ENCODE measurements at places on chromosomes 4 and X.

DNA sequence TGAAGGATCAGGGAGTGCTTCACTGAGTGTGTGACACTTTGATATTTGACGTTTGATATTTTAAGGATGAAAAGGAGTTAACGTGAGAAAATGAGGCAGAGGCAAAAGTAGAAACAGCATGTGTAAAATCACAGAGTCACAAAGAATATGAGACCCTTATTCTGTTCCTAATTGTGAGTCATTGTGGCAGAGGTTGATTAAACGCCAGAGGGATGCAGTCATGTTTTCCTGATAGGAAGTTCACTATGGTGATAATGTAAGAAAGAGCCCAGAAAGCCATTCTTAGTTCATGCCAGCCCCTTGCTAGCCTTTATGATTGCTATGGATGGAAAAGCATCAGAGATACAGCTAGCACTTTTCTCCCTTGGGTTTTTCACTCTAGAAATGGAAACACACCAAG, 33.5 kb upstream of the IGSF1 start:
- no peak for DNase-seq

GRCh38 chrX:13506574-13506973, 62.8 kb upstream of the EGFL6 start:
- peak; percentile 20 for DNase-seq

DNA sequence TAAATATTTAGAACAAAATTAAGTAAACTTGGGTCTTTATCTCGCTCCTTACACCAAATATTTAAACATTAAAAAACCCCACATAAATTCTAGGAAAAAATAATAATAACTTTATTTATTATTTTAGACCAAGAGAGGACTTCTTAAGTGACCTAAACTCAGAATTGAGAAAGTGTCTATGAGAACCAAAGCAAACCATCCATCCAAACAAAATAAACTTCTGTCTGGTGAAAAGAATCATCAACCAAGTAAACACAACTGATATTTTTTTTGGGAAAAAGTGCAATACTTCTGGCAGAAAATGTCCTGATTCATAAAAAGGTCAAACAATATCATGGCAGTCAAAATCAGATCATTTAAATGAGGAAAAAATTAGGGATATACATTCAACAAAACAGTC, 533.0 kb downstream of the SPRY1 start:
- no peak for DNase-seq

GRCh38 chrX:27336466-27337091, 126.6 kb downstream of the PPP4R3C start:
- peak; percentile 7 for DNase-seq

DNA sequence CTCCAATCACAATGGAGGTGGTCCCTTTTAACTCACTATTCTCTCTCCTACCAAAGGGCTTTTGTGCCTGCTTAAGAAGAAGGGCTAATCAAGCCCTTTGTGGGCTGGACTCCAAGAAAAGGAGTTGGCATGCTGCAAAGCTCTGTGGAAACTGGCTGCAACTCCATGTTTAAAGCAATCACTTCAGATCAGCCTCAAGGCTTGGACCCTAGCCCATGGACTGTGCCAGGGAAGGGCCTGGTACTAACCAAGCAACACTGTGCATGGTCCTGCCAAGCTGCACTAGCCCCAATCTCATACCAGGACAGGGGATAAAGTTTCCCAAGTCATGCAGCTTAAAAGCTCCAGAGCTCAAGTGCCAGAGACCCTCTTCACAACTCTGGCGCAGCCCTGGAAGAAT, 86.7 kb downstream of the ATP8A1 start:
- no peak for DNase-seq

DNA sequence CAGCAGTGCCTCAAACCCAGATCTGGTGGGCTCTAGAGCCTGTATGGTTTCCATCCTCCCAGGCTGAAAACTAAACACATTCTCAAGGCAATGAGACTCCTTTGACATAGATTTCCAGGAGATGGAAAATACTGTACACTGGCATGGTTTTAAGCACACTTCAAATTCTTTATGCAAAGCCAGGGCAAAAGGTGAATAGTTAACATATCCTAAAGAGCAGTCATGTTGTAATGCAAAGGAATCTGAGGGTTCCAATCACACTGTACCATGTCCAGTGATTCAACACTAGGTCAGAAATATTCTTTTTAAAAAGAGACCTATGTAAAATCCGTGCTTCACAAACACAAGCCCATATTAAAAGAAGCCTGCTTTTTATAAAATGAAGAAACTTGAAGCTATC, 195.3 kb downstream of the QDPR start:
- no peak for DNase-seq

- DNase-seq = no peak
These were observed 353.4 kb downstream of the STIM2 start for GRCh38 chr4:27214010-27214409.

GRCh38 chr4:152052451-152053057, 291.7 kb upstream of the GATB start:
- DNase-seq = no peak

DNA sequence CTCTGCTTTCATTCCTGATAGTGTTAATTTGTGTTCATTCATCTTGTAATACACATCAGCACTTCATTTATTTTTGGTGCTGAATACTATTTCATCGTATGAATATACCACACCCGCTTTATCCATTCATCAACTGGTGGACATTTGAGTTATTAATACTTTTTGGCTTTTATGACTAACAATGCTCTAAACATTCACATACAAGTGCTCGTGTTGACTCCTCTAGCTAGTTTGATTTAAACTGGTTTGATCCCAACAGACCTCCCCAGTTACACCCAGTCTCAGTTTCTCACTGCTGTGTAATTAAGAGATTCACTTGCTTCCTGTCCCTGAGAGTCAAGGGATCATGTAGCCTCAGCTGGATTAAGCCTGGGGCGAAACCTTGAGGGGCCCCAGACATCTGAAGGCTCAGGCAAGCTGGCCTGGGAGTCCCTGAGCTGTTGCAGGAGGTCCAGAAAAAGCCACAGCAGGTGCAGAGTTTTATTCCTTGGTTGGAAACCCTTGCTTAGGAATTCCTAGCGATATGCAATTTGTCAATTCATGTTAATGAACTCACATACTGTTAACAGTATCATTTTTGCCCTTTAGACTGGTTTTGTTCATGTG, 52.8 kb upstream of the CLDN24 start:
- DNase-seq = no peak

DNA sequence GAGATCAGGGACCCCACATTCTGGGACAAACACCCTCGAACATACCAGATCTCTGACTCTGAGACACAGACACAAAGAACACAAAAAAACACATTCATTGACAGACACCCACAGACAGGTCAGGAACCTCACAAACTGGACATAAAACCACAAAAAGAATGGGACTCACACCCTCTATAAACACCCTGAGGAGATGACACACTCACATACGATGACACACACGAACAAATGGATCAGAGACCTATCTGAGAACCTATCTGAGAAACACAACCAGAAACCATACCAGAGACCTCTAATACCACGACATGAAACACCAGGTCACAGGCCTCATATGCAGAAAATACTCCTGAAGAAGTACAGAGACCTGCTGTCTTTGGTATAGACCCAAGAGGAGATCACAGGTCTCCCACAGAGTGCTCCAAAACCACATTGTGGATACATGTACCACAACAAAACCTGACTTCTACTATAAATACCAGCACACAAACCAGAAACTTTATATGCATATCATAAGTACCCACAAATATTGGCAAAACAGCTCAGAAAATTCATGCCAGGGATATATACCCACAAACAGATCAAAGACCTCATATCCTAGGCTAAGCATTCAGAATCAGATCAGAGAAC, 19.5 kb downstream of the SUV39H1 start:
- DNase-seq = no peak

DNA sequence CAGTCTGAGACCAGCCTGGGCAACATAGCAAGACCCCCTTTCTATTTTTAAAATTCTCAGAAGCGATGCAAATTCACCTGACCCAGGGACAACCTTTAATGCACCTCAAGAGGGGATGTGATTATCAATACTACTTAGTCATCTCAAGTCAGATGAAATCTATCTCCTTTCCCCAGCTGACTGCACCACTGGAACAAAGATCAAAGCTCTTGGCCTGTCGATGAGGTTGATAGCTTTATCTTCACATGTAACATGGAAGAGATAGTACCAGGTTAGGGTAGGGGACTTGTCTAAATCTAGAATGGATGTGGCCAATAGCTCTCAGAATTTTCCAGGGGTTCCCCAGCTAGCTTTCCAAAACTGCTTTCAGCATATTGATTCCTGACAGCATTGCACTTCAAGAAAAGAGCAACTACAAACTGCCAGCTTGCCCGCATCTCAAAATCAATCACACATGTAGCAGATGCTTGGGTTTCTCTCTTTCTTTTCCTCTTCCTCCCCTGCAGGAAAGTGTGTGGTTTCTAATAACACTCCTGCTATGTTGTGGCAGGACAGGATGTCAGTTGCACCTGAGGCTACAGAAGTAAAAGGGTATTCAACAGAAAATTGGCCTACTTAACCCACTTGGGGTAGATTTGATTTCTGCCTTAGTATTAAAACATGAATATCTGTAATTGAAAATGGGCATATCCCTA, 12.2 kb upstream of the TMEM164 start:
- DNase-seq = no peak

DNA sequence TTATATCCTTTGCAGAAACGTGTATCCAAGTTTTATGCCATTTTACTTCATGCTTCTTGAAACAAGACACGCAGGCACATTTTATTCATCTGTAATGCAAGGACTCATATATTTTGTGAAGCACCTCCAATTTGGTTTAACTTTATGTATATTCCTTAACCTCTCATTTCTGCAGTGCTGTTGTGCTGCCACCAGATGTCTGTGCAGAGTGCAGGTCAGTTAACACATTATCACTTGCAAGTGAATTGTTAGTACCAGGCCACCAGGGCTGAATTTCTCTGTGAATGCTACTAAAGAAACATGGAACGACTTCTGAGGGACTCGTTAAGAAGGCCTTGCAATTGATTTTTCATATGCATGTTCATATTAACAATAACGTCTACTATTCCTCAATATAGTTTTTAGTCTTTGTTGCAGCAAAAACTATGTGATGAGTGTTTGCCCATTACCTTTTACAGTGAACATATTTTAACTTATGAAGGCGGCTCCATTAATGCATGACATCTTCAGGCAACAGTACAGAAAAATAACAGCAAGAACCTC, 770.3 kb downstream of the NLGN4X start:
- no peak for DNase-seq

DNA sequence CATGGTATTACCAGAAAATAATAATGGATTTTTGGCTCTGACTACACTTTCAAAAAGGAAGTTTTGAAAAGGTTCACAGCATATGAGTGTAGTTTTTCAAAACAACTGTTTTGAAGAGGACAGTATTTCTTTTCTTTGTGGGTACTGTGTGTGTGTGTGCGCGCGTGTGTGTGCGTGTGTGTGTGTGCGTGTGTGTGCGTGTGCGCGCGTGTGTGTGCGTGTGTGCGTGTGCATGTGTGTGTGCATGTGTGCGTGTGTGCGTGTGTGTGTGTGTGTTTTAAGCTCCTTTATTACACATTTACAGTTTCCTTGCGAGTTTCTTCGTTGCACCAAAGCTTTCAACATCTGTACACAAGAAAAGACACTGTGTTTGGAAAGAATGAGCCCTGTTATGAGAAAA, 755.4 kb downstream of the SH3BGRL start:
- DNase-seq = no peak

- peak; percentile 16 for DNase-seq
These were observed 2.3 kb downstream of the IRF2 start for GRCh38 chr4:184471881-184472613.

- DNase-seq = no peak
These were observed 1.0 kb upstream of the ARHGAP4 start for GRCh38 chrX:153926858-153927671.

- peak; percentile 42 for DNase-seq
These were observed 40.6 kb downstream of the FAM149A start for GRCh38 chr4:186144946-186145569.

DNA sequence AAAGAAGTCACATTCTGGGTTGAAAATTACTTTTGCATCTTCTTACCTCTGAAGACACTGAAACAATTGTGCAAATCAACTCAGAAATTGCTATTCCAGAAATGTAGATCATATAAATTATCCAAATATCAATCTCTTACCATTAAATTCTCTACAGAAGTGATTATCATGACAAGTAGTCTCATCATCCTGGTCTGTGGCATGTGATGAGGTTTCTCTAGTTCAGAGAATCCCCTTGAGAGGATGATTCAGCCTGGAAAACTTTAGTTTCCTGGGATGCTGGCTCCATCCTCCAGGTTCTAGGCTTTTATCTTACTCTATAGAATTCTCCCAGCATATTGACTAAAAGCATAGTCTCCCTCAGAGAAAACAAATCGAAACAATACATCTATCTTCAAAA, 76.2 kb upstream of the S100G start:
- DNase-seq = no peak

- DNase-seq = no peak
These were observed 18.1 kb downstream of the SOWAHB start for GRCh38 chr4:76879731-76880364.

GRCh38 chr4:78824001-78824400, 47.9 kb downstream of the BMP2K start:
- no peak for DNase-seq

GRCh38 chr4:91325495-91325894, 978.3 kb upstream of the GRID2 start:
- no peak for DNase-seq

DNA sequence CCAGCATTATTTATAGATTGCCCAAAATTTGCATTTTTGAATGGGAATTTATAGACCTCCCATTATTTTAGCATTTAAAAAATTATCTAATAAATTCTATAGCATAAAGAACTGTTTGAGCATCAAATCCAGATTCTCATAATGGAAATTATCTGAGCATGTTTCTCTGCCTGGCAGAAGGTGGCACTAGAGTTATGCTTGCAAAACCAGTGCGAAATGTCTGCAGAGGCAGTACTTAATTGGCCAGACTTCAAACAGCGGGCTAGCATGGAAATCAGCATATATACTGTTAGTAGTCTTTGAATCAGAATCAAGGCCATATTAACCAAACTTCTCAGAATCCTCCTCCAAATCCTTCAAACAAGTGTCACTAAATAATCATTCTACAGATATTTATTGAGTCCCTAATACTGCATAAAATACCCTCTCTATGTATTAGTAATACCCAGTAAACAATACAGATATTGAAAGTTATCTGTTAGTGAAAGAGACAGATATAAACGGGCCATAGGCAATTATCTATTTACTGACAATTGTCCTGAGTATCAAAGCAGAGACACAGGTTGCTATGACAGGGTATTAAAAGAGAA, 78.7 kb upstream of the DCLK2 start:
- DNase-seq = peak; percentile 51

GRCh38 chrX:54695816-54696487, 102.1 kb downstream of the ITIH6 start:
- DNase-seq = no peak

GRCh38 chr4:22597471-22597870, 81.6 kb upstream of the ADGRA3 start:
- no peak for DNase-seq

GRCh38 chrX:3029129-3029528, 12.1 kb upstream of the ARSF start:
- DNase-seq = no peak

Data from renal pelvis (tissue), 12 donors.